ENCODE measurements at places on chromosomes 12 and 14. TPM values are rescaled to one million over a fixed set of nuclear protein-coding genes. Genes with fewer than 3 reads are reported as not detected.

The MUCL1 gene
- total RNA-seq: not detected

The ACACB gene
- total RNA-seq: 13.3 TPM

The BEGAIN gene
- total RNA-seq: 0.10 TPM

The NTN4 gene
- total RNA-seq: 0.17 TPM

The RNF34 gene
- 90.2 TPM for total RNA-seq

The MYF5 gene
- not detected for total RNA-seq

The RIMBP2 gene
- total RNA-seq: not detected

The TAS2R14 gene
- 2.9 TPM for total RNA-seq

The OS9 gene
- total RNA-seq: 142 TPM

The ACOT2 gene
- total RNA-seq: 13.2 TPM

The UNC119B gene
- 21.7 TPM for total RNA-seq

DNA sequence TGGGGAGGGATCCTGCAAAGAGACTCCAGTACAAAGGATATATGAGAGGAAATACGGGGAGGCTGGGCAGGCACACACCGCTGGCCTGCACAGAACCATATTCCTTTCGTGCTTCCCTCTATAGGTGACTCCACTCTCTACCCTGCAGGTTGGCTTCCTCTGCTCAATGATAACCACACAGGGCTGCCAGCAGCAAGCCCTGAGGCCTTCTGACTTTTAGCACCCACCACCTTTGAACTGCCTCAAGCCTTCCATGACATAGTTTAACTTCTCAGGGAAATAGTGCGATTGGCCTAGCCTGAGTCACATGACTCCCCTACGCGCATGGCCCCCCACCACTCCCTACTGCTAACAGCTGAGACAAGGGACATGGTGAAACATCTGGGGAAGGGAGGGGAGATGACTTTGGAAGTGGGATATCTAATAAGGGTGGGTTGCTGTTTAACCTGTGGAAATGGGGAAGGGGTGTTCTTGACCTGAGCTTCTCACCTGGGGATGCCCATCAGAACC is 3.0 kb upstream of the FOXN3 start:
- H3K27ac ChIP-seq: no peak overlapping the region
- no peak for DNase-seq
- peaks cover 7% of the 10 kb centered on the region for H3K36me3 ChIP-seq

DNA sequence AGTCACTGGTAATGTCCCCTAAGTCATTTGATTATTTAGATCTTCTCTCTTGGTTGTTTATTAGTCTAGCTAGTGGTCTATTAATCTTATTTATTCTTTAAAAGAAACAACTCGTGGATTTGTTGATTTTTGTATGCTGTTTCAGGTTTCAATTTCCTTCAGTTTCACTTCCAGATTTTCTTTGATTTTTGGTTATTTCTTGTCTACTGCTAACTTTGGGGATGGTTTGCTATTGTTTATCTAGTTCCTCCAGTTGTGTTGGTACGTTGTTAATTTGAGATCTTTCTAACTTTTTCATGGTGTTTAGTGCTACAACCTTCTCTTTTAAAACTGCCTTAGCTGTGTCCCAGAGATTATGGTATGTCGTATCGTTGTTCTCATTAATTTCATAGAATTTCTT is 18.5 kb upstream of the CD69 start:
- H3K4me1 ChIP-seq: peaks cover 65% of the 10 kb centered on the region
- no peak overlapping the region for H3K27ac ChIP-seq
- H3K36me3 ChIP-seq: peaks cover 38% of the 10 kb centered on the region

GRCh38 chr12:3320881-3321509 is 170.0 kb upstream of the PRMT8 start:
- no peak for DNase-seq
- H3K36me3 ChIP-seq: no peaks in the 10 kb centered on the region
- H3K27me3 ChIP-seq: no peaks in the 10 kb centered on the region
- no peak overlapping the region for H3K27ac ChIP-seq
- H3K4me3 ChIP-seq: no peak overlapping the region
- no peaks in the 10 kb centered on the region for H3K4me1 ChIP-seq

- H3K36me3 ChIP-seq: peaks cover 28% of the 10 kb centered on the region
- H3K27me3 ChIP-seq: no peaks in the 10 kb centered on the region
- H3K4me1 ChIP-seq: peaks cover 56% of the 10 kb centered on the region
- no peak for DNase-seq
- H3K4me3 ChIP-seq: no peak overlapping the region
- H3K27ac ChIP-seq: peak overlapping the region; percentile 64
Measured at GRCh38 chr14:95483309-95484165, 32.9 kb downstream of the SYNE3 start.

GRCh38 chr12:10540776-10541205 is 35.1 kb downstream of the EIF2S3B start:
- no peak for DNase-seq
- H3K4me3 ChIP-seq: no peak overlapping the region
- H3K4me1 ChIP-seq: peaks cover 9% of the 10 kb centered on the region
- H3K27ac ChIP-seq: no peak overlapping the region
- peaks cover 13% of the 10 kb centered on the region for H3K27me3 ChIP-seq
- H3K36me3 ChIP-seq: no peaks in the 10 kb centered on the region

GRCh38 chr12:105292705-105293104 is 37.8 kb upstream of the C12orf75 start:
- H3K27ac ChIP-seq: no peak overlapping the region
- H3K36me3 ChIP-seq: peaks cover 4% of the 10 kb centered on the region
- H3K4me3 ChIP-seq: no peak overlapping the region
- DNase-seq: no peak
- H3K4me1 ChIP-seq: no peaks in the 10 kb centered on the region

- DNase-seq: no peak
- no peaks in the 10 kb centered on the region for H3K27me3 ChIP-seq
- peaks cover 6% of the 10 kb centered on the region for H3K4me1 ChIP-seq
- no peak overlapping the region for H3K4me3 ChIP-seq
- H3K36me3 ChIP-seq: no peaks in the 10 kb centered on the region
Measured at GRCh38 chr14:74531006-74531405, 37.4 kb downstream of the ISCA2 start.

DNA sequence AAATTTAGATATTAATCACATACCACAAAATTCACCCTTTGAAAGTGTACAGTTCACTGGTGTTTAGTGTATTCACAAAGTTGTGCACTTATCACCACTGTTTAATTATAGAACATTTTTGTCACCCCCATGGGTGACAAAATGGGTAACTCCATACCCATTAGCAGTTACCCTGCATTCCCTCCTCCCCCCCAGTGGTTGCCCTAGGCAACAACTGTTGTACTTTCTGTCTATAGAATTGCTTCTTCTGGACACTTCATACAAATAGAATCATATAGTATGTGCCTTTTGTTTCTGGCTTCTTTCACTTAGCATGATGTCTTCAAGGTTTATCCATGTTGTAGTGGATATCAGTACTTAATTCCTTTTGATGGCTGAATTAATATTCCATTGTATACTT is 52.7 kb downstream of the FBXO34 start:
- DNase-seq: no peak
- H3K4me3 ChIP-seq: no peak overlapping the region
- no peak overlapping the region for H3K27ac ChIP-seq
- H3K27me3 ChIP-seq: no peaks in the 10 kb centered on the region

DNA sequence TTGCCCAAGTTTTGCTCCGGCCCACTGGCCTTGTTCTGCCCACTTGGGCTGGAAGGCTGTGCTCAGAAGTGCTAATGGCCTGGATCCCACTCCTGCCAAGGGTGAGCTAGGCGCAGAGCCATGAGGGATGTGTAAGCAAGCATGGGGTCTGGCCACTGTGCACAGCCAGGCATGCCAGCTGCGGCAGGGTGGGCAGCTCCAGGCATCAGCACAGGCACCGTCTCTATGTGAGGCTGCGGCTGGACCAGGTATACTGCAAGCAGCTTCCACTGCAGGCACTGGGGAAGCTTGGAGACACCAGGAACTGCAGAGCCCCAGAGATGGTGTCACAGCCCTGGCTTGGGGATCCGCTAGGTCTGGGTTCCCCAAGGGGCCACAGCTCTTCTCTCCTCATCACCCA is 264.9 kb downstream of the LRIG3 start:
- H3K27me3 ChIP-seq: no peaks in the 10 kb centered on the region
- H3K4me1 ChIP-seq: no peaks in the 10 kb centered on the region
- no peak for DNase-seq
- no peaks in the 10 kb centered on the region for H3K36me3 ChIP-seq

- H3K4me3 ChIP-seq: no peak overlapping the region
- H3K27me3 ChIP-seq: peaks cover 29% of the 10 kb centered on the region
- peaks cover 2% of the 10 kb centered on the region for H3K4me1 ChIP-seq
- no peak for DNase-seq
Measured at GRCh38 chr12:75850721-75851462, 180.7 kb downstream of the PHLDA1 start.

DNA sequence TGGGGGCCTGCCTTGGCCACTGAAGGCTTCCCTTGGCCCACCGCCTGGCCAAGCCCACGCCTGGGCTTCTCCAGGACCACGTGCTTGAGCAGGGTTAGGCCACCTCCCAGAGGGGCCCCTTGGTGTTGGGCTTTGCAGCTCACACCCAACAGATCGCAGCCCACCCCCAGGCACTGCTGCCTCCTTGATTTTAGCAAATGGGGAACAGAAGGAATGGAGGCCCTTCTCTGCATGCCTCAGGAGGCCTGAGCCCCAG is 23.3 kb downstream of the RAB35 start:
- H3K36me3 ChIP-seq: peaks cover 15% of the 10 kb centered on the region
- H3K4me3 ChIP-seq: no peak overlapping the region
- no peak overlapping the region for H3K27ac ChIP-seq
- H3K27me3 ChIP-seq: no peaks in the 10 kb centered on the region

GRCh38 chr12:56989861-56990610 is 16.3 kb downstream of the ZBTB39 start:
- no peak overlapping the region for H3K4me3 ChIP-seq
- no peaks in the 10 kb centered on the region for H3K36me3 ChIP-seq
- no peak overlapping the region for H3K27ac ChIP-seq

DNA sequence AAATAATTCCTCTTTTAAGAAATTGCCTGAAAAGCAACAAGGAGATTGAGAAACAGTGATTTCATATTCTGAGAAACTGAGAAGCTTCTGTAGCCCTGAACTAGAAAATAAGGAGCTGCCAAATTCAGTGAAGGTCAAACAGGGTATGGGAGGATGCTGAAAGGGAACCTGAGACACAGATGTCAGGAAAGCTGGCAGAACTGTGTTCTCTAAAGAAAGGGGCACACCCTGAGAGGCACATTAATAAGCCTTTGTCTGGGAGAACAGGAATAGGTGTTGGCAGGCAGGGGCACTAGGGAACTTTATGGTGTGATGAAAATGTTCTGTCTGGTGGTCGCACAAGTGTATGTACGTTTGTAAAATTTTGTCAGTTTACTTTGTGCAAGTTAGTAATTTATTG is 29.6 kb downstream of the VRK1 start:
- H3K27me3 ChIP-seq: no peaks in the 10 kb centered on the region
- peaks cover 14% of the 10 kb centered on the region for H3K4me1 ChIP-seq
- no peak overlapping the region for H3K4me3 ChIP-seq
- no peak overlapping the region for H3K27ac ChIP-seq
- DNase-seq: no peak
- H3K36me3 ChIP-seq: peaks cover 39% of the 10 kb centered on the region

- no peaks in the 10 kb centered on the region for H3K27me3 ChIP-seq
- H3K36me3 ChIP-seq: no peaks in the 10 kb centered on the region
- H3K4me1 ChIP-seq: no peaks in the 10 kb centered on the region
Measured at GRCh38 chr14:28966416-28967233, 200.0 kb downstream of the FOXG1 start.

DNA sequence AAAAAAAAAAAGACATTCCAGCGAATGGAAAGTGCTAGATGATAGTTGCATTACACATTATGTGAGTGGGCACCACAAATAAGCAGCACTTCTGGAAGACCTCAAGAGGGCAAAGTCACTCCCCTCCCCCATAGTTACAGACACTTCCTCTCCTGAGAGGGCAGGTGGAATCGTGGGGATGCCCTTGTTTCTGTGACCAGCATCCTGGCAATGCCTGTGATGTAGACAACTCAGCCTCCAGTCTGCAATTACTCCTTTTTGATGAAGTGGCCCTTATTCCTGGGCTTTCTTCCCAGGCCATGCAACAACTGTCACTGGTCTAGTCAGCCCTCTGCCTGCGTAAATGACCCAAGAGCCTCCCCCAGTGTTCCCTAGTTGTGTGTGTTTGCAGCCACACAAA is 104.8 kb downstream of the VRK1 start:
- no peak overlapping the region for H3K4me3 ChIP-seq
- no peak for DNase-seq
- no peak overlapping the region for H3K27ac ChIP-seq
- H3K4me1 ChIP-seq: no peaks in the 10 kb centered on the region
- H3K36me3 ChIP-seq: no peaks in the 10 kb centered on the region

DNA sequence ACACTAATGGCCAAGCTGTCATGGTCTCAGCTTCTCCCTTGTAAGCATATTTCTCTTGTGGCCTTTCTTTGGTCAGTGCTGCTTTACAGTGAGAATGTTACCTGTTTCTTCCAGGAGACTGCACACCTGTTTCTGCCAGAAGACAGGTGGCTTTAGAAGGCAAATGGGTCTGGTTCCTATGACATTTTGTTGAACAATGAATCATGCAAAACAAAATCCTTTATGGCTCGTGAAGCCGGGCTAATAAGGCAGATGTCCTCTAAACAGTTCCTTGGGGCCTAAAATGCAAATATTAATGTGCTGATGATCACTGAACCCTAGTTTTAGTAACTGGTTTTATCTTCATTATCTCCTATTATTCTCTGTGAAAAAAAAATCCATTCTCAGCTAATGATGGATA is 927.6 kb downstream of the GALC start:
- H3K4me1 ChIP-seq: no peaks in the 10 kb centered on the region
- H3K27ac ChIP-seq: no peak overlapping the region
- DNase-seq: no peak
- no peaks in the 10 kb centered on the region for H3K27me3 ChIP-seq
- no peaks in the 10 kb centered on the region for H3K36me3 ChIP-seq

GRCh38 chr12:77072833-77073495 is 7.6 kb upstream of the E2F7 start:
- no peaks in the 10 kb centered on the region for H3K36me3 ChIP-seq
- no peak for DNase-seq
- peaks cover 6% of the 10 kb centered on the region for H3K4me1 ChIP-seq
- H3K27ac ChIP-seq: no peak overlapping the region
- no peak overlapping the region for H3K4me3 ChIP-seq

GRCh38 chr12:127194176-127194575 is 1072.8 kb upstream of the TMEM132C start:
- DNase-seq: no peak
- H3K27ac ChIP-seq: no peak overlapping the region
- H3K4me1 ChIP-seq: no peaks in the 10 kb centered on the region
- no peaks in the 10 kb centered on the region for H3K27me3 ChIP-seq
- H3K4me3 ChIP-seq: no peak overlapping the region

DNA sequence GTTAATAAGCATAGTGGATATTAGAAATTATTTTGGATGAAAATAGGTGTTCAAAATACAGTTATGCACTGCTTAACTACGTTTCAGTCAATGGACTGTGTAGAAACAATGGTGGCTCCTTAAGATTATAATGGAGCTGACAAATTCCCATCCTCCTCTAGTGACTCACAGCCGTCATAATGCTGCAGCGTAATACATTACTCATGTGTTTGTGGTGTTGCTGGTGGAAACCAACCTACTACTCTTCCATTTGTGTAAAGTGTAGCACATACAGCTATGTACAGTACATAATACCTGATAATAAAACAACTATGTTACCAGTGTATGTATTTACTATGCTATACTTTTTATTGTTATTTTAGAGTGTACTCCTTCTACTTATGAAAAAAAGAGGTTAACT is 111.2 kb upstream of the TMCC3 start:
- no peaks in the 10 kb centered on the region for H3K36me3 ChIP-seq
- DNase-seq: no peak
- H3K4me3 ChIP-seq: no peak overlapping the region
- H3K4me1 ChIP-seq: peaks cover 18% of the 10 kb centered on the region
